Heart right ventricle (tissue), 16 donors: ENCODE measurements at places on chromosomes 6 and 20. TPM values are rescaled to one million over a fixed set of nuclear protein-coding genes. Genes with fewer than 3 reads are reported as not detected.

- DNase-seq, result no peak
Measured at GRCh38 chr6:53109612-53110011, 39.0 kb downstream of the GCM1 start.

Gene PRL
- polyA plus RNA-seq, result not detected

Gene MICB
- polyA plus RNA-seq, result 1.2 TPM

GRCh38 chr20:17227219-17227575, 357 bp downstream of the PCSK2 start:
- no peak for DNase-seq

GRCh38 chr20:22808628-22809027, 224.3 kb upstream of the FOXA2 start:
- DNase-seq, result no peak

GRCh38 chr6:36094753-36095496, 35.4 kb upstream of the MAPK13 start:
- peak; percentile 81 for DNase-seq

- no peak for DNase-seq
Measured at GRCh38 chr6:132651062-132651461, 7.9 kb downstream of the TAAR1 start.

DNA sequence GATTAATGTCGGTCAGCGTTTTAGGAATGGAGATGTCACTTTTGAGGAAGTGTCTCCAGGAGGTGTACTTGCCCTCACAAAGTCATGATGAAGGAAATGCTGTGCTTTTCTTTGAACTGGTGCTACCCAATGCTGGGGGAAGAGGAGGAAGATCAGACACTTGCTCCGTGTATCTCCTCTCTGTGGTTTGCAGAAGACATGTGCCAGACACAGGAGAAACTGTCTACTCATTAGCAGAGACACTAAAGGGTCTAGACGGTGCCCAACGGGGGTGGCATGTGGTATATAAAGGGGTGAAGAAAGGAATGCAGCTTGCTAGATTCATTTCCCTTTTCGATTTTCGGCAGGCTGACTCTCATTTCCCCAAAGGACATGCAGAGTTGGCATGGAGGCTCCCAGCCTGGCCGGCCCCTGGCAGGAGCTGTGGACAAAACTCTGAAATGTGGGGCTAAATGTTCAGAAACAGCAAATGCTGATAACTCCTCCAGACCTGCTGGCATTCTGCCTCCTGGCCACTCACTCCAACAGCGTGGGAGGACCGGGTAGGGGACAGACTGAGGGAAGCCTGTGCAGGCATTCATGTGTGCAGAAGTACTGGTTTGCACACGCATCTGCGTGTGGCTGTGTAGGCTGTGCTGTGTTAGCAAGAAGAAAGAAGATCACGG, 59.6 kb upstream of the QKI start:
- DNase-seq, result peak; percentile 67

DNA sequence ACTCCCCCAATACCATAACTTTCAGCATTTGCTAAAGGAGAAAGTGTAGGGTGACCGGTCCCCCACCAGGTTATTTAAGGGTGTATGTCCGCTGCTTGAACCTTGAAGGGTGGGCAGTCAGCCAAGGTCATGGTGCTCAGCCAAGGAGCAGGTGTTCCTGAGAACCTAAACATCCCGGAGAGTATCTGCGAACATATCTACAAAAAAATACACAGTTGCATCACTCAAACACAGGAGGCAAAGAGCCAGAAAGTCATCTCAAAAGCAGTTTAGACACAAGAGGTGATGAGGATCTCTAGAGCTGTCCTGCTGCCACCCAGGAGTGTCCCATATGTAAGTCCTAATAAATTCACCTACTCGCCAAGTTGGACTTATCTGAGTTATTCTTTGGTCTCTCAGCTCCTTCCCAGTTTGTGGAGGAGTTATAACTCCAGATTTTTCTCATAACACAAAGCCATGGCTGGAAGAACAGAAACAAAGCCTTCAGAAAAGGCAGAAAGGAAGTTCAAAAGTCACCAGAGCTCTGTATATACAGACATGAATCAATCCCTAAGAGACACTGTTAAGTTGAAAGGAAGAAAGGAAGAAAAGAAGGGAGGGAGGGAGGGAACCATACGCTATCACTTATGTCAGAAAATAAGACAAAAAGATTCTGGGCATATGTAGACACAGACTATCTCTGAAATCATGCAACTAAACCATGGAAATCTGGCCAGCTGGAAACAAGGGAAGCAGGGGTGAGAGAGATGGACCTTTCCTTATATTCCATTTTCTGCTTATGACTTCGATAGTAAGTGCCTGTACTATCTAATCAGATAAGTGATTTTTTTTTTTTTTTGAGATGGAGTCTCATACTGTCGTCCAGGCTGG, 11.3 kb downstream of the MBOAT1 start:
- DNase-seq, result no peak

DNA sequence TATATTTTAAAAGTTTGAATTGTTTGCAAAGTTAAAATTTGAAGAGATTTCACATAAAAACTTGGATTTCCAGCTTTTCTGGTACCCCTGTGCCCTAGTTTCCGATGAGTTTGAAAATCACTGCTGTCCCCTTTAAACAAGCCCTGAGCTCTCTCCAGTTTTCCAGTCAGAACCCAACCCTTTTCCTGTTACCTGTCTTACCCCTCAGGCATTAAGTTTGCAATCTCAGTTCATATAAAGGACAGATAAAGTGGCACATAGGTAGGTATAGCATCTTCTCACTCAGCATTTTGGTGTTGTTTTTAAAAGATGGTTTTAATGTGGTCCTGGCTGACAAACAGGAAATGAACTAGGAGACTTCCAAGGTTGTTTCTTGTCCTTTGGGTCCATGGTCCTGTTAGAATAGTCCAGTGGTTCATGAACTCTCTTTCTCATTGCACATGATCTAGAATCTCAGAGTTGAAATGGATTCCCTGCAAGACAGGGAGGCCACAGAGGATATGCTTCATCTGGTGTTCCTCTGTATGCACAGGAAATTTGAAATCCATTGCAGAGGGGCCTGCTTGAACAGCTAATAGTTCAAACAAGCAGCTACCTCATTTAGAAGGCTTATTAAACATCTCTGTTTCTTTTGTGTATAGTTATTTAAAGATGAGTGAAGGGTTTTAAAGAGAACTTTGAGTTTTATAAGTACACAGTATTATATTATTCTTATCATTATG, 82.7 kb downstream of the JAG1 start:
- DNase-seq, result no peak

GRCh38 chr6:1135726-1136414, 176.0 kb upstream of the FOXQ1 start:
- no peak for DNase-seq

GRCh38 chr20:57753332-57754164, 43.7 kb upstream of the PMEPA1 start:
- DNase-seq, result no peak

- no peak for DNase-seq
Measured at GRCh38 chr6:32151181-32151862, 417 bp downstream of the PRRT1 start.

DNA sequence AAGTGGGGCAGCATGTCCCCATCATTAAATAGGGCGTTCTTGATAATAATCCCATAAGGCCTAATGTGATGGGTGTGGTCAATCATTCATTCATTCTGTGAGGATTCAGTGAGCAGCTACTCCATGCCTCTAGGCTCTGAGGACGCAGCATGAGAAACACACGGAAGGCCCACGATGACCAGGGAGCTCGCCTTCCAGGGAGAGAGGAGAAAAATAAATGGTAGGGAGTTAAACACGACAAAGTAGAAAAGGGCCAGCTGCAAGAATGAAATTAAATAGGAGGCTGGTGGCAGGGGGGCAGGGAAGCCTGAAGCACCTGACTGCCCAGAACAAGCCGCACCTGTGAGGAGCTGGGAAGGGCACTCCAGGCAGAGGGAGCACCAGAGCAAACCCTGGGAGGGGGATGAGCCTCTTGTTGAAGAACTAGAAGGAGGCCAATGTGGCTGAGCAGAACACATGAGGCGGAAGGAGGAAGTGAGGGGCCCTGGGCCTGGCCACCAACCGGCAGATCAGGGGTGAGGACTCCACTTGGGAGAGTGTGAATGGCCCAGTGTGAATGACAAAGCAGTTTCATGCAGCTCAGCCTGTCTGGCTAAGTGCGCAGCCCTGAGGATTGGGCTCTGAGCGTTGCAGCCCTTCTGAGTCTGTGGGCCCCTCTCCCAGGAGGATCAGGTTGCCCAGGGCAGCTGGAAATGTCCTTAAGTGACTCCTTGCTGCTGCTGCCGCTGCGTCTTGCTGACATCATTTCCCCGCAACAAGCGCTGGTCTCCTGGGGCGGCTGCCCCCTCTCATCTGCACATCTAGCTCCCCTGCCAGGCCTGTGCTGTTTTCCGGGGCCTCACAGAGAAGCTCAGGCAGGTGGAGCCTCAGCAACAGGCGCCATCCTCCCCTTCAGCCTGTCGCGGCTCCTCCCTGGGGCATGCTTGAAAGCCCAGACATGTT, 99.9 kb downstream of the CDH26 start:
- peak; percentile 28 for DNase-seq

Gene CNKSR3
- 4.2 TPM for polyA plus RNA-seq

GRCh38 chr6:148306286-148306685, 36.4 kb upstream of the SASH1 start:
- DNase-seq, result no peak

DNA sequence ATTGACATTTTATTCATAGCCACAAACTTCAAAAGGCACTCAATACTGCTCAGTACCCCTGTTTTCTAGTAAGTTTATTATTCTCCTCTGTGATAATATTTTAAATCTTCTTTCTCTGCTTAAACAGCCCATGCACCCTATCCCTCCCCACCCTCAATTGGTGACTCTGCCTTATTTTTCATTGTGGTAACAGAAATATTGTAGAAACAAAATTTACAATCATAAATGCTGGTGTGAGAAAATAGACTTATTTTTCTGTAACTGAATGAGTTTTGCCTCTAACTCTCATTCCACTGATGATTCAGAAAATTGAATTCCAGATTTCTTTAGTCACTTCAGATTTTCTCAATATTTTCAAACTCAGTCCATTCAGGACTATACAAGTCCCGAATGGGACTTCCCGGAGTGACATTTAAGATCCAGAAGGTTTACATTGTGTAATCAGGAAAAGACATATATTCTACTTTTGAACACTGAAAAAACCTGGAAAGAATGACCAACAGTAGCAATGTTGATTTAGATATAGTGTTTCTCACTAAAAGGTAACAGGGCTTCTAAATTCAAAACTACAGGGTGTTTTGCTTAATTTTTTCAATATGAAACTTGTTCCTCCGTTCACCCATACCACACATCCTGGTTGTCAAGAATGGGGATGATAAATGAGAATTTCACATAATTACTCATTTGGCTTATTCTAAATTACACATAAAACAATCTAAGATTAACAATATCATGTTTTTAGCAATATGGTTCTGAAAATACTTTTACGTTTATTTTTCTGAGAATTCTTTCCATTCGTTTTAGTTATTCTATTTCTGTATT, 34.8 kb upstream of the UST start:
- DNase-seq, result no peak

- DNase-seq, result no peak
Measured at GRCh38 chr6:95670011-95670463, 92.7 kb downstream of the MANEA start.

Gene DOK5
- 2.3 TPM for polyA plus RNA-seq

DNA sequence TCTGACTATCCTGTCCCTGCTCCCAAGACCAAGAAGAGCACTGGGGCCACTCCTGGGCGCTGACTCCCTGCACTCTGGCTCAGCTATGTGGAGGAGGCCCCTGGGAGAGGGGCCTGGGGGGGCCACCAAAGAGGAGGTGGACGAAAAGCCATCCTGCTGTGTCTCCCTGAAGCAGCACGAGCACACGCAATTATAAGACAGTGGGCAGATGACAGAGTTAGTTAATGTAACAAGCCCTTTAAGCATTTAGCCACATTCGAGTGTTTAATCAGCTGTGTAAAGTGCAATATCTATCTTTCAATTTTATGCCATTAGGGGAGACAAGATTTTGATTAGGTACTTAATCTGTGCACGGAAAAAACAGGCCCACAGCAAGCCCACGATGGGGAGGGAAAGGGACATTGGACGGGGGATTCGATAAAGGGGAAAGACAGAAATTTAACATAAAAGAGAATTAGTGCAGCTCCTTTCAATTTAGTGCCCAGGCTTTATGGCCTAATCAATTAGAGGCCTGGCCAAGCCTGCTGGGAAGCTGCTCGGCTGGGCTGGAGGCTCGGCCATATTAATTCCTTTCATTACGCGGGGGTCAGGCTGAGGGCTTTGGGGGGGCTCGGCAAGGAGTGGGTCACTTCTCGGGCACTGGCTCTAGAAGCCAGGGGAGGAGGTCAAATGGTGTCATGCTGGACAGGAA, 286.2 kb downstream of the DHX35 start:
- DNase-seq, result no peak

GRCh38 chr20:56018194-56018593, 12.9 kb upstream of the CBLN4 start:
- DNase-seq, result no peak

Gene HAO1
- polyA plus RNA-seq, result not detected

Gene LZTS3
- polyA plus RNA-seq, result 7.9 TPM

DNA sequence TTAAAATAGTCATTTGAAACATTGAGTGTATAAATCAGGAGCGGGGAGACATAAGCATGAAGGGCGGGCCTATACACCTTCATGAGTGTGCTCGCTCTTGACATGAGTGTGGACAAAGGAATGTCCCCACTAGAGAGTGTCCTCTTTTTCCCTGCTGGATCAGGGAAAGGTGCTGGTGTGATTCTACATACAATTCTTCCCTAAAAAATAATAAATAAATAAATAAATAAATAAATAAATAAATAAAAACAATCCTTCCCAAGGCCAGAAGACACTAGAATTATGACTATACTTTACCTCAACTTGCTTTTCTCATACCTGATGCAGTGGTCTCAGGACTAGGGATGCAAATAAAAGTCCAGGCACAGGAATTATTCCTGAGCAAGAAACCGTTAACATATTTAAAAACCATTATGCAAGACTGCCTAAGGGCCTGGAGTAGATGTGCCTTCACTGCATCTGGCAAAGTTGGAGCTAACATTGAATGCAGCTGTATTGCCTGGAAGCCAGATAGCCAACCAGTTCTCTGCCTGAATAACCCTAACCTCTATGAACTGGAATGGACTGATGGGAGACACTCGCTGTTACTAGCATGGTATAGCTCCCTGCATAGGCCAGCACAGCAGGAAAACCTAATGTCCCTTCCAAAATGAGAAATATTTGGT, 37.5 kb upstream of the MICB start:
- no peak for DNase-seq

Gene TUBB1
- 0.07 TPM for polyA plus RNA-seq

- DNase-seq, result peak; percentile 36
Measured at GRCh38 chr20:63346131-63347080, 14.7 kb downstream of the CHRNA4 start.

Gene ZBTB22
- 10.6 TPM for polyA plus RNA-seq

Gene SLC13A3
- 0.29 TPM for polyA plus RNA-seq

- DNase-seq, result no peak
Measured at GRCh38 chr6:1669996-1670395, 60.3 kb downstream of the FOXC1 start.

Gene ELOVL5
- 17.1 TPM for polyA plus RNA-seq

DNA sequence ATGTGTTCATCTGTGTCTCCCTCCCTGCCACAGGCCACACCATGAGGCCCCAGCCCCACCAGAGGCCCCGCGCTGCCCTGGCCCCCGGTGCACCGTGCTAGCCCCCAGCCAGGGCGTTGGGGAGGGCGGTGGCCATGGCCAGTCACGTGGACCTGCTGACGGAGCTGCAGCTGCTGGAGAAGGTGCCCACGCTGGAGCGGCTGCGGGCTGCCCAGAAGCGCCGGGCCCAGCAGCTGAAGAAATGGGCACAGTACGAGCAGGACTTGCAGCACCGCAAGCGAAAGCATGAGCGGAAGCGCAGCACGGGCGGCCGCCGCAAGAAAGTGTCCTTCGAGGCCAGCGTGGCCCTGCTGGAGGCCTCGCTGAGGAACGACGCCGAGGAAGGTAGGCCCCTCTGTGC, 30.3 kb downstream of the PPP1R16B start:
- no peak for DNase-seq

Gene FNDC1
- 0.07 TPM for polyA plus RNA-seq

Gene ELOVL4
- polyA plus RNA-seq, result 0.35 TPM
